ENCODE measurements at places on chromosomes 6 and 20.

DNA sequence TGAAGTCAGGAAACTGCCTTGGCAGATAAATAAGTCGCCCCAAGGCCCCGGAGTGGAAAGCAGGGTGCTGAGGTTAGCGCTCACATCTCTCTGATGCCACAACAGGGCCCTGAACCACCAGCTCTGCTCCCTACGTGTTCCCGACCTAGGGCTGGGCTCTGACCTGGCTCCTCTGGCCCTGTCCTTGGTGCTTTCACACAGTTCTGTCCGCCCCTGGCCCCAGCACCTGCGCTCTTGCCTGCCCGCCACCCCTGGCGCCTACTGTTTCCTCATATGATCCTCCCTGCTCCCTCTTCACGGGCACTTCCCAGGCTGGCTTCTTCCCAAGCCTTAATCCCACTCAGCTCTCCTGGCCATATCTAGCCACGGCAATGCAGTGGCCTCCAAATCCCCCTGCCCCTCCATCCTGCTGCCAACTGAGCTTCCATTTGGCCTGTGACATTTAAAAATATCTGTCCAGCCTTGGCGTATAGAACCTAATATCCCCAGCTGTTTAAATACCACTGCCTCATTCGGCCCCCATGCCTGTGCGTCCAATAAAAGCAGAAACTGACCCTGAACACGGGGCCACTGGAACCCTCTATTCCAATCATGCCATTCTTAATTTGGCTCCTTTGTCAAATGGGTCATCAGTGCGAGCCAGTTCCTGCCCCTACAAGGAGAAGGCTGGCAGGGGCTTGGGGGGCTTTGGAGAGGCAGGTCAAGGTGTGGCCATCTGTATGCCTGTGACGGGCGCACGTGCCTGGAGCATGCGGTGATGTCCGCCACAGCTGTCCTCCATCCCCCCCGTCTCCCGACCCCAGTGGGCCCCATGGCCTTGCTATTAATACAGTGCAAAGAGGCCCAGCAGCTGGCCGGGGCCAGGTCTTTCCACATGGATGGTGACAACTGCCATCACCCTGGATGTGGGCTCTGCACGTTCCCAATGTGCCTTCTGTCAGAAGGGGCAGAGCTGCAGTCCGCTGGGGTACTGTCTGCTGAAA is 27.7 kb downstream of the GNAS-AS1 start:
- no peak for DNase-seq

- no peak for DNase-seq
These were observed 3.8 kb downstream of the EFHC1 start for GRCh38 chr6:52423971-52424381.

DNA sequence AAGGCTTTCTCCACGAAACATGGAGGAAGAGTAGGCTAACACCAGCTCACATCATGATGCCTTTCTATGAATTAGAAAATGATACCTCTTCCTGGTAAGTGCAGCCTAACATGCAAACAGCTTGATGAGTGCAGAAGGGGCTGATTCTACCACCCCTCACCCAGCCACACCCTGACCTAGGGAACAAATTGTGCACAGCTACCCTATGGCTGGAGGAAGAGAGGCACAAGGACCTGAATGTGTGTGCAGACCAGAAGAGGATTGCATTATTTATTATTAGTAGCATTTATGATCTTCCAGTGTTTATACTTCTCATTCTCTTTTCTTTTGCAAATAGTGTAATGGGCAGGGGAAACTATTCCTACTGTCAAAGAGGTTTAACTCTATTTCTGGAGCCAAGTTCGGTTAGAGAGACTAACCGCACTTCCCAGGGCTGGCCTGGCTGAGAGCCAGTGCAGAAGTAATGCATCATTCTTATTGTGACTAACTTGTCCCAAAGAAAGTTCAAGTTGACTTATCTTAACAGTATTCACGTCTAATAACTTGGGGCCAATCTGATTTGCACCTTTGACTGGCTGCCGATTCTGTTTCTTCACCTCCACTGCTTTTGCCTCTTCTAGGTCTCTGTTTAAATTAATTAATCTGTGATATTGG is 237.5 kb downstream of the CD83 start:
- no peak for DNase-seq

DNA sequence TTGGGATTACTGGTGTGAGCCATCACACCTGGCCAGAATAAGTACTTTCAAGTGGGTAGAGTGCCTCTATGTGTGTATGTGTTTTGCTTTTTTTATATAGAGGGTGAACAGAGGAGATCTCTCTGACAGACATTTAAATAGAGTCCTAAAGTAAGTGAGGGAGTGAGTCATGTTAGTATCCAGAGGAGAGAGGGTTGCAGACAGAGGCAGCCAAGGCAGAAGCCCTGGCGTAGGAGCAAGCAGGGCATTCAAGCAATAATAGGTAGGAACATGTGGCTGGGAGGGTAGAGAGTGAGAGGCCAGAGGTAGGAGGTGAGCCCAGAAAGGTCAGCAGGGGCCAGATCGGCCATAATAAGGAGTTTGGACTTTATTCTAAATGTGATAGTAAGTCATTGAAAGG is 48.9 kb downstream of the PHF20 start:
- no peak for DNase-seq

DNA sequence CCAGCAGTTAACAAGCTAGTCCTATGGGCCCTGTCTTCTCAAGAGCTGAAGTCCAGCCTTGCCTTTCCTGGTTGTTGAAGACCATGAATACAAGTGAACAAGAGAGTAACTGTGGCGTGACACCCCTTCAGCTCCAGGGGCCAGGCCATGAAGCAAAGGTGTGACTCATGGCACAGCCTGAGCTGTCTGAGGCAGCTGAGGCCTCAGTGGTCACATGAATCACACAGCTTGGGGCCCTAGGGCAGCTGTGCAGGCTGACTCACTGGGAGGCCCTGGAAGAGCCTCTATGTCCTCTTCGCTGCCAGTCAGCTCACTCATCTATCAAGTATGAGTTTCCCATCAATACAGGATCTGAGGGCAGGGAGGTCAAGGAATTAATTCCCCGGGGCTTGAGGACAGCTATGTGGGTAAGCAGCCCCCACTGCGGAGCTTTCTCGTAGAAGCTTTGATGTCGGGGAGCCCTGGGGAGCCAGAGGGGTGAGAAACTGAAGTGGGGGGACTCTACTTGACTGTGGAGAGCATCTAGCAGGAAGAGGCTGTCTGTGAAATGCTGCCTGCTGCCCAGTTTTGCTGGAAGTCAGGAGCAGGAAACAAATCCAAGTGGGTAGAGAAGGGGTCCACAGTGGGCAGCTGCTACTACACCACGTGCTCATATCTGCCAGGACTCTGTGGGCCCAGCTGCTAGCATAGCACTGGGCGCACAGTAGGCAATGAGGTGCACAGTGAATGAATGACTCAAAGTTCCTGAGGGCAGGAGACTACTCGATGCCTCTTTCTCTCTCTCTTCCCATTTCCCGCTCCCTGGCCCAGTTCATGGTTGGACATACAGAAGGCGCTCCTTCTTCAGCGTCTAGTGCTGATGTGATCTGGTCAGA is 13.7 kb upstream of the FAM83C start:
- DNase-seq, result no peak

- DNase-seq, result peak; percentile 77
These were observed 10.1 kb downstream of the HFE start for GRCh38 chr6:26097268-26097875.

- DNase-seq, result no peak
These were observed 4.9 kb upstream of the RPL10A start for GRCh38 chr6:35463292-35463691.

DNA sequence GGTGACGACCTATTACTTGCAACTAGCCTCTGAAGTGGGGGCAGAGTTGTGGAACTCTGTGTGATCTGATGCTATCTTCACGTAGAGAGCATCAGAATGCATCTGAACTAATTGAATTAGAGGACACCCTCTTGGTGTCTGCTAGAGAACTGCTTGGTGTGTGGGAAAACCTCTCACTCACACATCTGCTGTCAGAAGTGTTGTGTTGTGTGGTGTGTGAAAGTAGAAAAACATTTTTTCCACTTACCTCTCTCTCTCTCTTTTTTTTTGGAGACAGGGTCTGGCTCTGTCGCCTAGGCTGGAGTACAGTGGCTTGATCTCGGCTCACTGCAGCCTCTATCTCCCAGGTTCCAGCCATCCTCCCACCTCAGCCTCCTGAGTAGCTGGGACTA is 90.0 kb downstream of the CHMP4B start:
- DNase-seq, result no peak

DNA sequence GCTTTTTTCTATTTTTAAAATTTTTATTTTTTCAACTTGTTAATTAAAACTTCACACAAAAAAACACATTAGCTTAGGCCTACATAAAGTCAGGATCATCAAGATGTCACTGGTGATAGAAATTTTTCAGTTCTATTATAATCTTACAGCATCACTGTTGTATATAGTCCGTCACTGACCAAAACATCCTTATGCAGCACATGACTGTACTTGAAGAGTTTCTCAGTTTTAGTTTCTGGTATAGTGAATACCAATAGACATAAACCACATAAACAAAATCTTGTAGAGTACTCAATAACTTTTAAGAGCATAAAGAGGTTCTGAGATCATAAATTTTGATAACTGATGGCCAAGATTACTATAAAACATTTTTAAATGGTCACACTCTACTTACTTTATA is 71.8 kb downstream of the ASCC3 start:
- DNase-seq, result no peak

DNA sequence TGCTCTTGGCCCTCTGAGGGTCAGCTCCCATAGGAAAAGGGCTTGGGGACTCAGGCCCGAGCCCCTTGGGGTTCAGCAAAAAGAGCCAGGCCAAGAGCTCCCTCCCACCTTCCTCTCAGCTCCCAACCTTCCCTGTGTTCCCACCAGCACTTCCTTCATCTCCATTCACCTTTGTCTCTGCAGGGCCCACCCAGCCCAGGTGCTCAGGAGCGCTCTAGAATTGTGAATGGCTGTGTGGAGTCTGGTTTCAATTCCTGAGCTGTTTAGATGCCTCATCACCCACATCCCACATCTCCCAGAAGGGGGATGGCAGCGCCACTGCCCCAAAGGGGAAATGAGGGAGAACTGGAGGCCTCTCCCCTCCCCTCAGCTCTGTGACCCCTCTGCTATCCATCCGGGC is 7.7 kb downstream of the GRM4 start:
- DNase-seq, result no peak

GRCh38 chr20:44540834-44541233 is 19.0 kb upstream of the SERINC3 start:
- no peak for DNase-seq

- no peak for DNase-seq
These were observed 156.8 kb upstream of the KCNQ5 start for GRCh38 chr6:72464791-72465691.

DNA sequence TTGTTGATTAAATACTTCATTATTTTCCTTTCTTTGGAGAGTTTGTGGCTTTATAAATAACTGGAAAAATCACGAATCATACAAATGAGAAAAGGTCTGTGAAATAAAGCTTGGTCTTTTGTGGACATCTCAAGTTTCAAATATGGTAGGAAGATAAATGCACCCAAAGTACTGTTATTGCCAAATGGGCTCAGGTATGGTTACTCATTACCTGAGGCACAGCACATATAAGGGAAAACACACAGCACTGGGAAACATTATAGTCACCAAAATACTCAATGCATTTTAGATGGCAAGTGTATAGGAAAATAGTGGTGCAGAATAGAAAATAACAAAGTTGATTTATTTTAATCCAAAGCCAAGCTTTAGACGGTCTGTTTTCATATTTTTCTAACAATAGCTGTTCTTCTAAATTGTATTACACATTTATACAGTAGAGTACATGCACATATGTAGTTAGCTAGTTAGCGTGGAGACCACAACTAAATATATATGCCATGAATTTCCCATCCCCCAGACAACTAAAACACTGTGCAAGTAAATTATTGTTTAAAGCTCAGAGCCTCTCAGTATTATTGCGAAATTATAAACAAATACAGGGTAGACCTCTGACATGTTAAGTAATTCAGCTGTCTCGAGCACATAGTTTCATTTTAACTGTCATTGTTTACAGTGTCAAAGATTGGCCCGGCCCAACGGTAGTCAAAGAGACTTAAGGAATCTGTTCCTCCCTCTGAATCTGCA is 336.0 kb downstream of the SYNE1 start:
- no peak for DNase-seq

DNA sequence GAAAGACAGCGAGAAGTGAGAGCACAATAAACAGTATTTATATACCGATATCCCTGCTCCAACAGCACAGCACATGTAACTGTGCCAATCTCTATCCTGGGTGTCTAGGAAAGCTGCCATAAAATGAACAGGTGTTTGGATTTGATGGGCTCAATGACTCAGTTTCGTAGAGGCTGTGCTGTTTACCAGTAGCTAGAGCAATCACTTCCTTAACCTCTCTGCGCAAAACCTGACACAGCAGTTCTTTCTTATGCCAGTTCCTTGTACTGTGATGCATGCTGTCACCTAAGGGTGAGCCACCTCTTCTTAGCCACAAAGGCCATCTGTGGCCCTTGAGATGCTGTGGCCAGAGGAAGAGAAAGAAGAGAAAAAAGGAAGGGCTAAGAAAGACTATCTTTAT is 59.3 kb downstream of the SHPRH start:
- DNase-seq, result peak; percentile 22

- DNase-seq, result no peak
These were observed 5.9 kb downstream of the PTPRA start for GRCh38 chr20:2879146-2879545.

GRCh38 chr6:26539071-26539615 is 977 bp downstream of the HMGN4 start:
- no peak for DNase-seq

DNA sequence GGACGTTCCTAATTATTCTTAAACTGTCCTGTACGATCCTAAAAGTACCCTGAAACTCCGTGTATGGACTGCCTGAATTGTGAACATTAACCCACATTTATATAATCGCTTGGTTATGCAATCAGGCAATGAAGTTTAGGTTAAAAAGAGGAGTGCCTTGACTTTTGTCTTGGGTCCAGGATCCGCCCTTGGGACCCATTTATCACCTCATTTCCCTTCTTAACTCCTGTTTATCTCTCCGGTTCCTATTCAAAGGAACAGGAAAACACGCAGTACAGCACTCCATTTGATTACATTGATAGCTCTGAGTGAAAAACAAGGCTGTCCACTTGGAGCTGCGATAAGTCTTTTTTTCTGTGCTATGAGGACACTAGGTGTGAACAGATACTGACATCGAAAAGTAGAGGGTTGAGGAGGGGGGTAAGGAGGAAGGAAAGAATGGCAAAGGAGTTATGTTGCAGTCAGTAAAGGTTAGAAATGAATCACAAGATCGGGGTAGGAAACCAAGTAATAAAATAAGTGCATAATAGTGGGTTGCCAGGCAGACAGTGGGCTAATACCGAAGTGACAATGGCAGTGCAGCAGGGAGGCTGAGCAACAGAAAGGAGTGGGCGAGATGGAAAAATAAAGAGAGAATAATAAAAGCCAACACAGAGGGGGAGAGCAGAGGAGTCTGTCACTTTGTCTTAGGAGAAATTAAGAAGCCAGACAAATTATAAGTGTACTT is 15.9 kb upstream of the PCK1 start:
- DNase-seq, result no peak

DNA sequence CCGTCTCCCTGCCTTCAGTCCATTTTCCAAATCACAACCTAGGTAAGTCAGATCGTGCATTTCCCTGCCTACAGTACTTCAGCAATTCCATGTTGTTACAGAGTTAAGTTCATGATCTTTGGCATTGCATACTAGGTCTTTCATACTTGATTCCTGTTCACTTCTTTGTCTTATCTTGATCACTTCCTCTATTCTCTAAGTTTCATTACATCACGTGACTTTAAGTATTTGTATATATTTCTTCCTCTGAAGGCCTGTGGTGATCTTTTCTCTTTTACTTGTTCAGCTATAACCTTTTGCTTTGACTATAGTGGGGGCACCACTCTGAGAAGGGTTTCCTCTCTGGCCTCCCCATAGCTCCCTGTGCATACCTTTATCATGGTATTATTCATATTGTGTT is 100.2 kb downstream of the TRMT11 start:
- DNase-seq, result no peak

- DNase-seq, result no peak
These were observed 89.9 kb downstream of the BTBD9 start for GRCh38 chr6:38549795-38550194.
